ENCODE measurements at places on chromosomes 13 and 19.

- DNase-seq, result no peak
Measured at GRCh38 chr19:22619932-22620331, 14.2 kb upstream of the ZNF492 start.

GRCh38 chr13:99218545-99218944 is 17.9 kb downstream of the UBAC2 start:
- no peak for DNase-seq

DNA sequence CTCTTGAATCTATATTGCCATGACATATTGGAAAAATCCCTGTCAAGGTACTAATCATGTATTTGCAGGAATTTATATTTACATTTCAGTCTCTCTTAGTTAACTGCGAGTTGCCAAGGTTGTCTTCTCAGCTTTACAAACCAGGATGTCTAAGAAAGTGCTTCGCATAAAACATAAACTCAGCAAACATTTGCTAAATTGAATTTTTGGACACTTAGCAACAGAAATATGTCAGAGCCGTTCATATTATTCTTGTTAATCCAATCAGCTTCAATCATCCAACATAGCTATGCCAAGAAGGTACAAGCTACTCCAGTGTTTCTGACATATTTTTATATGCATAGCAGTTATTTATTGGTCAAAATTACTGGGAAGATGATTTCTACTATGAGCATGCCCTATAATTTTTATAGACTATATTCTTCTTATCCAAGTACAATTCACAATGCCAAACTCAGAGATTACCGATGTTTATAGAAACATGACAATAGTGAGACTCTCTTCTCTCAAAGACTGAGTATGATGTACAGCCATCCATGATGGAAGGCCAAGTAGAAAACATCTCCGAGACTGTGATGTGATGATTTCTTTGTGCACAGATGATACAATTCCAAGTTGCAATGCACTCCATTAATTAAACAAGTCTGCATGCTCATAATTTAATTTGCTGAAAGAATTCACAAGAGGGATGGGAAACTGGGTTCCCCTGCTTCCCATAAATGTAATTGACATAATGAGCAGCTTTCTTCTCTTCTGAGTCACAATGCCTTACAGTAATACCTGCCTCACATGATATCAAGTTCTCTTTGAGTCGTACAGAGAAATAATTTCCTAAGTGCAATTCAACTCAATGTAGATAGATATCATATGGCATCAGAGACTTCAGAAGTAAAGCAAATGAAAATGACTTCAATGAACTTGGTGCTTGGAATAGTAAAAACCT is 776.3 kb downstream of the EFNB2 start:
- no peak for DNase-seq

GRCh38 chr19:2782329-2782935 is 641 bp downstream of the SGTA start:
- peak; percentile 37 for DNase-seq
